NCI-H1092 (cell line): ENCODE measurements at places on chromosomes 2 and 18.

GRCh38 chr2:3470856-3471737 is 48.2 kb downstream of the ADI1 start:
- DNase-seq = no peak

GRCh38 chr18:74013955-74014354 is 133.7 kb downstream of the FBXO15 start:
- no peak for DNase-seq

- no peak for DNase-seq
Measured at GRCh38 chr2:32614084-32614483, 13.8 kb upstream of the TTC27 start.

GRCh38 chr18:69936191-69936558 is 11.5 kb downstream of the CD226 start:
- no peak for DNase-seq

DNA sequence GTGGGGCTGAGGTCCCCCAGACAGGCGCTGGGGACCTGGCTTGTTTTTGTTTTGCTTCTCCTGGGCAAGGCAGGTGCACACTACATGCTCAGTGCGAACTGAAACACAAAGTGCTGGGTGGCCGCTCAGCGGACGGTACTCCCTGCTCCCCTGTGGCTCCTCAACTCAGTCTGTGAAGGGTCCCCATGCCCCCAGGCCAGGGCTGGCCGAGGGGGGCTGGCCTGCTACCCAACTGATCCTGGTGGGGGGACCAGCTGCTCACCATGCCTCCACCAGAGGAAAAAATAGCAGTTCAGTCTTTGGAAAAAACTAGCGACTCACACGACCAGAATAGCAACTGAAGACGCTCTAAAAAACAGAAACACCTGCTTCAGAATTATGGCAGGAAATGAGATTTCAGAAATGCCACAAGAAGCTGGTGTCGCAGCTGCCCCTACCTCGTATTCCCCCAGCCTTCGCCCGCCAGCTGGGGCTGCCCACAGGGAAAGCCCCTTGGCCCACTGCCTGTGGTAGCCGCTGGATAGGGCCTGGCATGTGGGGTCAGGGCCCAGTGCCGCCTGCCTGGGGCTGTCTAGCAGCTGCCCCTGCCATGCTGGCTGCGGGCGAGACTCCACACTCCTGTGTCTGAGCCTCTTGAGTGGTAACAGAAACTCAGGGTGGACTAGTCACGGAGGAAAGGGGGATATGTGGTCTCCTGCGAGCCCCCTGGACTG is 43.7 kb downstream of the MEX3C start:
- DNase-seq = no peak

- no peak for DNase-seq
Measured at GRCh38 chr2:99422599-99422998, 67.2 kb downstream of the REV1 start.

DNA sequence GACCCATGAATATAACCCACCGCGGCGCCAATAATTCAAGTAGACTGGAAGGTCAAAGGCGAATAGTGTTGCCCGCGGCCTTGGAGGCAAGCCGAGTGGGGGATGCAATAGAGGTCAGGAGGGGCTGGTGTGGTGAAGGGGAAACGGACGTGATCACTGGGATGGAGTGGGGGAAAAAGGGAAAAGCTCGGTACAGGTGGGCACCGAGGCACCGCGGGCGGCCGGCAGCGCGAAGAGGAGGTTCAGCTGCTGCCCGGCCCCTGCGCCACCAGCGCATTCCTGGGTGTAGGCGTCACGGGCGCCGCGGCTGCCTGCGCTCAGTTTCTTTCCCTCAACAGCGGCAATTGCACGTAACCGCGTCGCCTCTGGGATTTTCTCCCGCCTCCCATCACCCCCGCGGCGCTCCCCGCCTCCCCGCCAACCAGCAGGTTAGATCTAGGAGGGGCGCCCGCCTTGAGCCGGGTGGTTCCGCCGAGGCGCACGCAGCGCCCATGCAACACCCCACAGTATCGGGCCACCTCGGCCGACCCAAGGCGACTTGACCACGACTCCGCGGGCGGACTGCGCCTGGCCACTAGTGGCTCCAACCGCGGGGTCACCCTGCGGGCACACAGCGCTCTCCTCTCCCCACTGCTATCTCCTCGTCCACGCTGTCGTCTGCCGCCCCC is 1.5 kb downstream of the RND3 start:
- peak; percentile 35 for DNase-seq

DNA sequence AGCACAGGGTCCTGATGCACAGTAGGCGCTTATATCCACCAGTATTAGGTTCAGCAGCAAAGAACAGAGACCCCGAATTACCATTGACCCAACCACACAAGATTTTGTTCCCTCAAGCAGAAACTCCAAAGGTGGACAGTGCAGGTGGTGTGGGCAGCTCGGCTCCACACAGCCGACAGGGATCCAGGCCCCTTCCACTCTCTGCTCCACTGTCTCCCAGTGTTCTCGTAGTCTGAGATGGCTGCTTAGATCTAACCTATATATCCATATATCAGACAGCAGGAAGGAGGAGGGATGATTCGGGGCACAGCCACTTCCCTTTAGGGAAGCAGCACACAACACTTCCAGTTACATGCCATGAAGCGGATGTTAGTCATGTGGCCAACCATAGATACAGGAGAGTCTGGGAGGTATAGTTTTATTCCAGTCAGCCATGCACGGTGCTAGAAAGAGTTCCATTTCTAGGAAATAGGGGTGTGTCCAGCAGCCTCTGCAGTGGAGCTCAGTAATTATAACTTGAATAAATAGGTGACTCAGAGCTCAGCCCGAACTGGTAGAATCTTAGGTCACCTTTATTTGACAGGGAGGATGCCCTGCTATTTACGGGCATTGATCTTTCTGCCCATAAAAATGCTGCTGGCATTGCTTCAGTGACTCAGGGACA is 158.9 kb downstream of the TWIST2 start:
- no peak for DNase-seq

GRCh38 chr2:4247791-4248190 is 544.4 kb downstream of the DCDC2C start:
- no peak for DNase-seq

- no peak for DNase-seq
Measured at GRCh38 chr18:67608191-67608590, 91.7 kb upstream of the DSEL start.

DNA sequence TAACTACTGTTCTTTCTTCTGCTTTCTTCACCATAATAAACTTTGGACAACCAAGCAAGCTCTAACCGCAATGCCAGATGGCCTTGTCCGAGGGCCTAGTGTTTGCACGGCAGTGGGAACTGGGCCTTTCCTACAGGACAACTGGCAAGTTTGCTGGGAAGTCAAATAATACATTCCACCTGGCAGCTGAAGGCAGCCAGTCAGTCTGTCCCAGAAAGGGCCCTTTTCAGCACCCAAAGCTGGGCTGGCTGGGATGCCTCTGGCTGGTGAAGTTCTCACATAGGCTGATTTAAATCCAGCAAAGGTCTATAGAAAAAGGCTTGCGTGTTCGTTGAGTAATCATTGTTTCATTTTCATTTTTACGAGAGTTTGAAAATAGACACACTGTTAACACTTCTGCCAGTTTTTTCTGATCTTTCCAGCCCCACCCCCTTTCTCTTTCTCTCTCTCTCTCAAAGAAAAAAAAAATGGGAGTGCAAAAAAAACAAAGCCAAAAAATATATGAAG is 110.0 kb upstream of the EPAS1 start:
- DNase-seq = no peak

- no peak for DNase-seq
Measured at GRCh38 chr2:32714521-32714920, 86.7 kb downstream of the TTC27 start.

GRCh38 chr2:68909793-68910674 is 38.8 kb upstream of the BMP10 start:
- DNase-seq = peak; percentile 54

DNA sequence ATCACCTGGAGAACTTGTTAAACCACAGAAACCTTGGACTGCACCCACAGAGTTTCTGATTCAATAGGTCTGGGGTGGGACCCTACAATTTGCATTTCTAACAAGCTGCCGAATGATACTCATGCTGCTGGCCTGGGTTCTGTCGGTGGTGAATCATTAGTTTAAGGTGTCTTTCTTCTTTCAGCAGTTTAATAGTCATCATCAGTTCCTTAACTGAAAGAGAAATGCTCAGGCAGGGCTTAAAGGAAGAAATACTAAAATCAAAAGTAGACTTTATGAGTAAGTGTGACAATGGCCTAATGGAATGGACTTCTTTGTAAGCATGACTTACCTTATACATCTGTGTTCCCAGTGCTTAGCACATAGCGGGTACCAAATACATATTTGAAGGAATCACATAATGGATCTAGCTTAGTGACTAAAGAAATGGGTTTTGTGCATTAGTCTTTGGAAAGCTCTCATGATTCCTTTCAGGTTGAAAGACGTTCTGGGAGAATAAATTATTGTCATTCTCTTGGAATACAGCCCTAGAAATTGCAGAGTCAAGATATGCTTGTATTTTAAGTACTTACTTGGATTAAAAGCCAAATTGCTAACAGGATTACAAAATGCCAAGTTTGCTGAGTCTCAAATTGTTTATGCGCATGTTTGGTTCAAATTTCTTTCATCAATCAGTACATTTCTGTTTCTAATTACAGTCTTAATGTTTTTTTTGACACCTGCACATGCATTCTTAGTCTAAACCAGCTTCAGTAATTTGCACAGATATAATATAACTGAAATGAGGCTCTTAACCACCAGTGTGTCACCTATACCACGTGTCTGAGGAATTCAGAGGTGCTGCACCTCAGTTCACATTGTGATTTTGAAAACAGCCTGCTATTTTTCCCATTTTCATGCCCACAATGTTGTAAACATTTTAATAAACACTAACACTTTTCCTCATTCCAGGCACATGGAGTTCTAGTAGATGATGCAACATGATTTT is 220.3 kb upstream of the NRP2 start:
- DNase-seq = no peak
